ENCODE measurements at places on chromosomes 16 and 17.

GRCh38 chr16:57147381-57148221 is 38.2 kb downstream of the PSME3IP1 start:
- no peak for DNase-seq

- no peak for DNase-seq
These were observed 95.5 kb downstream of the SDK2 start for GRCh38 chr17:73548620-73549311.

DNA sequence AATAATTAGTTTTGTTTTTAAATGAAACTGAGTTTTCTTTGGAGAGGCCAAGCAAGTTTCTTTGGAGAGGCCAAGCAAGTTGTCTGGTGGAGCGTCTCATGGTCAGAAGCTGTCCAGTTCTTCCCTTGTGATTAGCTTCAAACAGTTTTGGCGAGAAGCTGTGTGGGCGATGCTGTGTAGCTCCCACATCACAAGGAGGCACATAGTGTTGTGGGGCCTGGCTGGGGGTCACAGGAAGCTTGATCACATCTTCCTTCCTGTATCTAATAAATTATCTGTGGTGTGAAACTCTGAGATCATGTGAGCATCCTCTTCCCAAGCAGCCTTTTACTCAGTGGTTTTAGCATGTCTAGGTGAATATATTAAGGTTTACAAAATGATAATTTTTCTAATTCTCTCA is 33.9 kb downstream of the SPECC1 start:
- no peak for DNase-seq

- DNase-seq = no peak
These were observed 235.1 kb downstream of the PRKCA start for GRCh38 chr17:66537502-66537901.

- DNase-seq = no peak
These were observed at the start of gene IGF2BP1 for GRCh38 chr17:48997103-48997826. Gene IGF2BP1, plus strand, starts transcription at chr17:48997385. Its CDS starts 361 bp downstream, at chr17:48997746.

GRCh38 chr16:77986011-77986740 is 36.2 kb upstream of the CLEC3A start:
- DNase-seq = no peak

- DNase-seq = no peak
These were observed 26.1 kb upstream of the MLKL start for GRCh38 chr16:74726716-74727115.

GRCh38 chr16:58462089-58462488 is 37.9 kb upstream of the NDRG4 start:
- no peak for DNase-seq

- DNase-seq = no peak
These were observed 1357.0 kb upstream of the GOT2 start for GRCh38 chr16:60091071-60091470.

GRCh38 chr16:48124266-48124665 is 31.5 kb downstream of the ABCC12 start:
- DNase-seq = no peak

DNA sequence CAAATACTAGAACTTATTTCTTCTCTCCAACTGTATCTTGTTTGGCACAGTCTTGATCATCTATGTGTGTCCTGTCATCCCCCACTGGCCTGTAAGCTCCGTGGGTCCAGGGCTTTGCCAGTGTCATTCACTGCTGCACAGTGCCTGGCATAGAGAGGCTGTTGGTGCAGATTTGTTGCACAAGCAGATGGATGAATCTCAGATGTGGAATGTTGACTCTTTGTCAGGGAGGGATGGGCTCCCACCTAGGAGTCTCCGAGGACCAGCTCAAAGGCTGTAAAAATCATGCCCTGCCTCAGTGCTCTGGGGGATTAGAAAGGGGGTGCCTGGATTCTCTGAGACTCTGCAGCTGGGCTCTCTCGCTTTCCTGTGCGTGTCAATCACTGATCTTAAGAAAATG is 60.6 kb downstream of the RAB11FIP4 start:
- no peak for DNase-seq

- DNase-seq = no peak
These were observed 178.9 kb downstream of the TMEM132E start for GRCh38 chr17:34758316-34758715.

DNA sequence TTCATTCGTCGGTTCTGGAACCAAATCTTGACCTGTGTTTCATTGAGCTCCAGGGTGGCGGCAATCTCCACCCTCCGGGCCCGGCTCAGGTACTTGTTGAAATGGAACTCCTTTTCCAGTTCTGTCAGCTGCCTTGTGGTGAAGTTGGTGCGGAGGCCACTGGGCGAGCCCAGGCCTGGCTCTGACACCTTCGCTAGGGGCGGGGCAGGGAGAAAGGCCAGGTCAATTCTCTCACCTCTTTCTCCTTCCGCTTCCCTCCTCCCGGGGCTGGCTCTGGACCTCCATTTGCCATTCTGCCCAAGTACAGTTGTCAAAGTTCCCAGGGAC is 1.2 kb downstream of the HOXB1 start:
- DNase-seq = no peak

DNA sequence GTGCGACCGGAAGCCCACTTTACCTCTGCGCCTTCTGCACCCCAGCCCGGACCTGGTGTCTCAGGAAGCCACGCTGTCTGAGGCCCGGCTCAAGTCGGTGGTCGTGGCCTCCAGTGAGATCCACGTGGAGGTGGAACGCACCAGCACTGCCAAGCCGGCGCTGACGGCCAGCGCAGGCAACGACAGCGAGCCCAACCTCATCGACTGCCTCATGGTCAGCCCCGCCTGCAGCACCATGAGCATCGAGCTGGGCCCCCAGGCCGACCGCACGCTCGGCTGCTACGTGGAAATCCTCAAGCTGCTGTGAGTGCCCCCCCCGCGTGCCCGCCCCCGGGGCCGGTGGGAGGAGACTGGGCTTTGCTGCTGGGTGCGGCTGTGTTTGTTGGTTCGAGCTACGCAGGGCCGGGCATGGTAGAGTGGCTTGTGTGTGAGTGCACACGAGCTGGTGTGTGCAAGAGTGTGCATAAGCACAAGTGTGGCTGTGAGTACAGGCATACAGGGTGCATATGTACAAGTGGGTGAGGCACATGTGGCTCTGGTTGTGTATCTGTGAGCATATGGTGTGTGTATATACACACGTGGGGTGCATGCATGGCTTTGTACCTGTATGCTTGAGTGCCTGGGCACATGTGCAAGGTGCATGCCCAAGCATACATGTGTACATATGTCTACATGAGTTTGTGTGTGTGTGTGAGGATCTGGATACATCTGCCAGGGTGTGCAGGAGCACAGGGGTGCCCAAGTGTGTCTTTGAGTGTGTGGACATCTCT is 100.6 kb upstream of the PLCG2 start:
- no peak for DNase-seq

DNA sequence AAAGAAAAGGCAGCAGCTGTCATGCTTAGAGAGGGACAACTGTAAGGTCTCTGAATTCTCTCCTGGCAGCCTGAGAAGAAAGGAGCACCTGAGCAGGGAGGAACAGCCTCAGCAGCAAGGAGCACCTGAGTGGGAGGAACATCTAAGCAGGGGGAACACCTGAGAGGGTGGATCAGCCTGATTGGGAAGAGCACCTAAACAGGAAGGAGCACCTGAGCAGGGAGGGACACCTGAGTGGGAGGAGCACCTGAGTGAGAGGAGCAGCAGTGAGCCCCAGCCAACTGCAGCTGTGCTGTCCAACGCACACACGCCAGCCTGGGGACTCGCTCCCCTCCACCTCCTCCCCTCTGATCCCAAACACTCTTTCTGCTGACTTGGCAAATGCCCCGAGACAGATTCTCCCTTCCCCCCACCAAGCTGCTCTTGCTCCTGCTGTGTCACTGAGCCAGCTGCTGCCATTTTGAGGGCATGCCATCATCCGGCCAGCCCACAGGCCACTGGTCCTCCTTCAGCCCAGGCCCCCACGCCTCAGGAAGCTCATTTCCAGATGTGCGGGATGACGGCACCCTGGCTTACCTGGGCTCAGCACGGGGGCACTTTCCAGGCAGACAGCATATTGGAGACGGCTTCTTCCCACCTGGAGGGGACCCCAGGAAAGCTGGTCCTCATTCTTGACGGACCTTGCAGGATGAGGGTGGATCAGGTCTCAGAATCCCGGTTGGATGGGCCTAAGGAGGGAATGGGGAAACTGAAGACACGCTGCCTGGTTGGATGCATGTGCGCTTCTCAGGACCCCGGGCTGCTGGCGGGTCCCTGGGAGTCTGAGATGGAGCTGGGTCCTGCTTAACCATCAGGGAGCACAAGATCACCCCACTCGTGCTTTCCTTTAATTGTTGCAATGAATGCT is 57.7 kb upstream of the RBFOX3 start:
- DNase-seq = no peak

DNA sequence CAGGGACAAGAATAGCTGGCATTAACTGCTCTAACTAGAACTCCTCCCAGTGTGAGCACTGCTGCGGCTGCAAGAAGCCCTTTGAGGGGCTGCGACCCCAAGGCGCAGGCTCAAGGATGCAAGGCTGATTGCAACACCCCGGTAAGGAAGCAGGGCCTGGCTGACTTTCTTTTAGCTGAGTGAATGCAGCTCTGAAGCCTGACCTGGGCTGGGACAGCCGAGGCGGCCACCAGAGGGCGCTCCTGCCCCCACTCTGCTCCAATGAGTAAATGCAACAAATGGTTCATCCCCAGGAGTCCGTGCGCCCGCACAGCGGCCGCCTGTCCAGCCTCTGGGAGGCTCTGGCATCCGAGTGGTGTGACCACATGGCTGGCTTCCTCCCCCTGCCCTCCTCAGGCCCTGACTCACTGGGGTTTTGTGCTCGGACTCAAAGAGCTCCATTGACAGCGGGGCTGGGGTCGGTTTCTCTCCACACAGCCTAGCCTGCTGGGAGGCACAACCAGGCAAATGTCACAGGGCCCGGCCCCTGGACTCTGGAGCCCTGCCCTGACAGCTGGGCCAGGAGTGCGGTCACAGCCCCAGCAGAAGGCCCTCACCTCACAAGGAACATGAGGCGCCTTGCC is at the start of gene SMIM5:
SMIM5 (plus strand) TSS at position 572 of the 623 bp plus-strand sequence. CDS start 6,768 bp downstream, outside the sequence.
- DNase-seq = peak; percentile 83

DNA sequence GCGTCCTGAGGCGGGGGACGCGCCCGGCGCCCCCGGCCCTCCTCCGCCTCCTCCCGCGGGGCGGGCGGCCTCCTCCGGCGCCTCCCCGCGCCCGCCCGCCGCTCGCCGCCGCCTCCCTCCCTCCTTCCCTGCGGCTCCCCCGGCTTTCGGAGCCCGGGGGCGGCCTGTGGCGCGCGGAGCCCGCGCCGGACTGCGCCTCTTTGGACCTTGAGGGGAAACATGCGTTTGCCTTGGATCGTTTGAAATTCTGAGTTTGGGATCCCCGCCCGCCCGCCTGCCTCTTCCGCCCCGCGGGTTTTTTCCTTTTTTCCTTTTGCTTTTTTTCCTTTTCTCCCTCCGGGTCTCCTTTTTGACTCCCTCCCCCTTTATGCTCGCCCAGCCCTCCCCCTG is 390 bp downstream of the ZNRF1 start:
- DNase-seq = peak; percentile 24

GRCh38 chr16:10080051-10080772 is 102.0 kb downstream of the GRIN2A start:
- DNase-seq = no peak

GRCh38 chr17:66950325-66950724 is 14.2 kb upstream of the CACNG4 start:
- DNase-seq = no peak

DNA sequence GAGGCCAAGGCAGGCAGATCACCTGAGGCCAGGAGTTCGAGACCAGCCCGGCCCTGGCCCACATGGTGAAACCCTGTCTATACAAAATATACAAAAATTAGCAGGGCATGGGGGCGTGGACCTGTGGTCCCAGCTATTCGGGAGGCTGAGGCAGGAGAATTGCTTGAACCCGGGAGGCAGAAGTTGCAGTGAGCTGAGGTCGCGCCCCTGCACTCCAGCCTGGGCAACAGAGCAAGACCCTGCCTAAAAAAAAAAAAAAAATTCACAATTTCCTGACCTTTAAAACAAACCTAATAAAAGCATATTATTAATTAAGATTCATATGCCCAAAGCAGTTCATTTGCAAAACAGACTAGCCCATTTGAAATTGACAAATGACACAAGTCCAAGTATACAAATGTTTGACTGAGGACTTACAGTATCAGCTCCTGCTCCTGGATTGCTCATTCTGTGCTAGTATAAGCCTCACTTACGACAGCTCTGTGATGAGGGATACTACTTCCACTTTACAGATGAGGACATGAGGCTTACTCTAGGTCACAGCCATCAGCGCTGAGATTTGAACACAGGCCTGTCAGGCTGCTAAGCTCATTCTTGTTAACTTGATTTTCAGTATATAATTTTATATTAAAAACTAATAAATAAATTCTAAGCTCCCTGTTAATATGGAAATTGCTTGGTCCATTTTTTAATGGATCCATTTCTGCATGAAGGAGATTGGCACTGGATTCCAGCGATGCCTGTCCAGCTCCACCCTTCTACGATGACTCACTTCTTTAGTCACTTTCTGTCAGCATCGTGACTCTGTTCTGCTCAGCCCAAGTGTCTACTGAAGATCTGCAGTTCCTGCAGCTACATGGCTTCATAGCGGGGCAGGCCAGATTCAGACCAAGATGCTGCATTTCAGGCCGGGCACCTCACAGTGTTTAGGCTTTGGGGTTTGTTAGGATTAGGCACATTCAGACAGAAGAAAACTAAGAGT is 88.2 kb downstream of the WDR59 start:
- DNase-seq = no peak

- no peak for DNase-seq
These were observed 17.0 kb downstream of the IRX5 start for GRCh38 chr16:54947616-54948015.

GRCh38 chr17:27519550-27519949 is 63.3 kb downstream of the KSR1 start:
- DNase-seq = no peak

- no peak for DNase-seq
These were observed 89.5 kb downstream of the MARF1 start for GRCh38 chr16:15553313-15554088.

- no peak for DNase-seq
These were observed 14.6 kb upstream of the ETV4 start for GRCh38 chr17:43560461-43561427.

- DNase-seq = no peak
These were observed 7.2 kb downstream of the EFCAB5 start for GRCh38 chr17:29948448-29949215.

GRCh38 chr16:69286941-69287713 is 24.0 kb upstream of the VPS4A start:
- DNase-seq = peak; percentile 25

GRCh38 chr17:78415821-78416711 is 37.6 kb downstream of the PGS1 start:
- DNase-seq = no peak

GRCh38 chr16:50012182-50012581 is 12.8 kb upstream of the CNEP1R1 start:
- DNase-seq = no peak

GRCh38 chr16:11175106-11175786 is 80.8 kb downstream of the SOCS1 start:
- DNase-seq = no peak

DNA sequence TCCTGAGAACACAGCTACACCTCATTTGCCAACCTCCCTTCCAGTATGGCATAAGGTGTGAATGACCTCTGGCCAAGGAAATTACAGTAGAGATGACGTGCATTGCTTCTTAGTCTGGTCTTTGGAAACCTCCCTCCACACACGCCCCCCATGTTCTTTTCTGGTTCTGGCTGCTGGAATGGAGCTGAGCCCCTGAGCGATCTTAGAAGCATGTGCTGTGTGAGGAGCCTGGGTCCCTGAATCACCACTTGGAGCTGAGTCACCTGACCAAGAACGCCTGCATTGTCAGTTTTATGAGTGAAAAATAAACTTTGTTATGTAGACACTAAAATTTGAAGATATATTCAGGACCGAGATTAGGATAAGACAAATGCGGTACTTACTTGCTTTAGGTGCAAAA is 51.4 kb downstream of the HS3ST3A1 start:
- no peak for DNase-seq

GRCh38 chr16:1729445-1729844 is 23.4 kb downstream of the MAPK8IP3 start:
- no peak for DNase-seq
